DMS53 (cell line): ENCODE measurements at places on chromosomes 2 and 18.

- no peak for DNase-seq
Measured at GRCh38 chr2:174666312-174666711, 68.7 kb upstream of the WIPF1 start.

- no peak for DNase-seq
Measured at GRCh38 chr2:241111440-241111805, 9.3 kb upstream of the MTERF4 start.

DNA sequence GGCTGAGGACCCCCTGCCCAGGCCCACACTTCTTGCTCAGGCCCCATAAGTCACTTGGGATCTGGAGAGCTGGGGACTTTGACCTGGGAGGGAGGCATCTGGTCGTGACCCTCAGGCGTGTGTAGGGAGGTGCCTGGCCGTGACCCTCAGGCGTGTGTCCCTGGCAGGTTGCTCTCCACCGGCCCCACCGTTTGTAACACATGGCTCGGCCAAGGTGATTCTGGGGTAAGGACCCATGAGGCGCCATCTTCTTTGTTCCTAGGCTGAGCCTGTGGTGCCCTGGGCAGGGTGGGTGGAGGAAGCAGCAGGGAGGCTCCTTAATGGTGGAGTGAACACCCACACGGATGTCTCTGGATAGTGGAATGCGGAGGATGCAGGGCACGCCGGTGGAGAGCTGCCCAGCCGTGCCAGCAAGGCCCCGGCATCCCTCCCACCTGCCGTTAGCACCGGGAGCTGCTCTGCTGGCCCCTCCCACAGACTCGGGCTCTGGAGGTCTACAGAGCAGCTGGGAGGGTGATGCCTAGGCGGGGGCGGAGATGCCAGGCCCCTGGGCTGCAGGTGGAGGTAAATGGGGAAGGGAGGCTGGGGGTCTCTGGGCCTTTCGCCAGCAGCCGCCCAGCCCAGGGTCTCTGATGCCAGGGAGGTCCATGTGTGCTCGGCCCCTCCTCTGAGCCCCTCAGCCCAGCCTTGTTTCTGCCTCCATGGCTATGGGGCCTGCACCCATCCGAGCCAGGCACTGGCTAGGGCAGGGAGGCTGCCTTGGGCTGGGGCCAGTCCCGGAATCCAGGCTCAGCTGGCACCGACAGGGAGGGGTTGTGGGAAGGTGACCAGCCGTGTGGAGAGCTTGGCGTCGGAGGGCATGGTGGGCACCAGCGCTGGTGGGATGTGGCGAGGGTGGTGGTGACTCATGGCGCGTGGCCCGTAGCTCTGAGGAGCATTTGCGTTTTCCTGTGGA lies 1.1 kb upstream of the GAL3ST2 start:
- DNase-seq, result no peak

GRCh38 chr2:7053650-7054265 lies 136.5 kb downstream of the RNF144A start:
- DNase-seq, result peak; percentile 92

DNA sequence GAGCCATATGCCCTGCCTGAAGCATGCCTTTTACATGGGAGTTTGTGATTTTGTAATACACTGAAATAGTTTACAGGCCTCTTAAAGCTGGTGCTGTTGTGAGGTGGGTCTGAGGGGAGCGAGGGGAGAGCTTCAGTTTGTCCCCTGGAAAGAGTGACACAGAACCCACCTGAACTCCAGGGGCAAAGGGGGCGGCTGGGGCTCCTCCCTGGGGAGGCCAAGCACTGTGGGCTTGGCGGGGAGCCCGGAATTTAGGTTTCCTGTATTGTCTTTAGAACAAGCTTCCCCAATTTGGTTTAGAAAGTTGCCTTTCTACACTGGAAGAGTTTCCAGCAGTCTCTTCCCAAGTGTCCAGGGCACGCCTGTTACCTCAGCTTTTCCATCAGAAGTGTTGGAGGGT lies 75.7 kb downstream of the VAPA start:
- DNase-seq, result no peak

DNA sequence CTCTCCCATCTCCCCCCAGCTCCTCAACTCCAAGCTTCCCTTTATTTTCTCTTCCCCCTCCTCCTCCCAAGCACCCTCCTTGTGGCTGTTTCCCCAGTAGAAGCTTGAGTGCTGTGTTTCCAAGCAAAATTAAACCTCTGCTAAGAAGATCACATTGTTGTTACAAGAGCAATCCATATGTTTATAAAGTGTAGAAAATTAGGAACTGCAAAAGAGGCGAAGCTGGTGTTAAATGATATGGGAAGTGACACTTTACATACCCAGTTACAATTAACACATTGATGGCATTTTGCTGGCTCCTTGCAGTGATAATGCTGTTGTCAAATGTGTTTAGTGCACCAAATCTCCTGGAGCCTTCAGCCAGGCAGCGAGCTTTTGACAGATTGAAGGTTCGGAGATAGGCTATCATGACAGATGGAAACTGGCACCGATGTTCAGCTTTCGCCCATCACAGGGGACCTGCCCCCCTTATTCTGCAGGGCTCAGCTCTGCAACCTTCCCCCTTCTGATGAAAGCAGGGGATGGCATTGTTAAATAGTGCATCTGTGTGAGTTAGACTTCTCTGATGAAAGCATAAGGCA lies 259.8 kb upstream of the ATP5MC3 start:
- DNase-seq, result no peak

- peak; percentile 7 for DNase-seq
Measured at GRCh38 chr2:48954311-48954710, 198.8 kb upstream of the LHCGR start.
